Calu3 (cell line): ENCODE measurements at places on chromosomes 2 and 18.

DNA sequence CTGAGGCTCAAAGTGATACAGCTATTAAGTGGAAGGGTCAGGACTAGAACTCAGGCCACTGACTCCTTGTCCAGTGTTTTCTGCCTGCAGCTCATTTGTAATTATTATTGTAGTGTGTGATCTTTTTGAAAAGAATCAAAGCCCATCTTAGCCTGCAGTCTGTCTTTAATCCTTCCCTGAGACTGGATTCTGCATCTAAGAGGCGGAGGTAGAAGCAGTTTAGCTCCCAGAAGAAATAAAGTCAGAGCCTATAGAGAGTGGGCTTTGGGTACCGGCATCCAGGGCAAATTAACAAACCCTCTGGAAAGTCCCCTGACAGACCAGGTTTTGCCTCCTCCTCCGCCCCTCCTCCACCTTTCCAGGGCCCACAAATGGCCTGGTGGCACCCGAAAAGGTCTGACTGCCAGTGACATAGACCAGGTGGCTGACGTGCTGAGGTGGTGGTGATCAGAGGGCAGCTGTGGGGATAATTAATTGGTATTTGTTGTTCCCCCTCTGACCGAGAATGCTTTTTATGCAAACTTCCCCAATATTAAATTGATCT is 2.2 kb upstream of the RAX start:
- DNase-seq, result no peak

GRCh38 chr2:233021771-233022170 is 8.7 kb upstream of the NGEF start:
- peak; percentile 22 for DNase-seq

GRCh38 chr2:7089898-7090510 is 172.8 kb downstream of the RNF144A start:
- DNase-seq, result no peak

DNA sequence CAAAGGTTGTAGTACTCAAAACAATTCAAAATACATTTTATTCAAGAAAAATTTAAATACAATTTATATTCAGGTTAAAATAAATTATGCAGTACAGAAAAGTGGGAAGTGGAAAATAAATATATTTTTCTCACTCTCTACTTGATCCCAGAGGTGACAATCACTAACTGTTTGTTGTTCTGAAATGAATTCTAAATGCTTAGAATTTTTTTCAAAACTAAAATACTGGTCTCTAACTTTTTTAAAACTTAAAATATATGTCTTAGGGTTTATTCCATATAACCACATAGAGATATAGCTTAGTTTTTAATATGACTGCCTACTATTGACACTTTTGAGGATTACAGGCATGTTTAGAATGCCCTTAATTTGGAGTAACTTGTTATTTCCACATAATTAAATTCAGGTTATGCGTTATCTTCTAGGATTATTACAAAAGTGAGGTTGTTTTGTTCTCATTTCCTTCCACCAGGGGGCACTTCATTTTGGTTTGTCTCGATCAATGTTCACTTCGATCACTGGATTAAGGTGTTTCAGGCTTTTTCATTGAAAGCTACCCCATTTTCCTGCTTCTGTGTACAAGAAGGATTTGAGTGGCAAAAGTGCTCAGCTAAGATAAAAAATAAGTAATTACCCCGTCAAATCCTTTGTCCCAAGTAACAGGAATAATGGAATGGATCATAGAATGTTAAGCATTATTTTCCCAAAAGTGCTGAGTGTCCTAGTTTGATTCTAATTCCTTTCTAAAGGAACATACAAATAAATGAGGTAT is 27.1 kb upstream of the TFPI start:
- DNase-seq, result peak; percentile 58

GRCh38 chr2:183866666-183867065 is 731.7 kb upstream of the ZNF804A start:
- DNase-seq, result no peak

DNA sequence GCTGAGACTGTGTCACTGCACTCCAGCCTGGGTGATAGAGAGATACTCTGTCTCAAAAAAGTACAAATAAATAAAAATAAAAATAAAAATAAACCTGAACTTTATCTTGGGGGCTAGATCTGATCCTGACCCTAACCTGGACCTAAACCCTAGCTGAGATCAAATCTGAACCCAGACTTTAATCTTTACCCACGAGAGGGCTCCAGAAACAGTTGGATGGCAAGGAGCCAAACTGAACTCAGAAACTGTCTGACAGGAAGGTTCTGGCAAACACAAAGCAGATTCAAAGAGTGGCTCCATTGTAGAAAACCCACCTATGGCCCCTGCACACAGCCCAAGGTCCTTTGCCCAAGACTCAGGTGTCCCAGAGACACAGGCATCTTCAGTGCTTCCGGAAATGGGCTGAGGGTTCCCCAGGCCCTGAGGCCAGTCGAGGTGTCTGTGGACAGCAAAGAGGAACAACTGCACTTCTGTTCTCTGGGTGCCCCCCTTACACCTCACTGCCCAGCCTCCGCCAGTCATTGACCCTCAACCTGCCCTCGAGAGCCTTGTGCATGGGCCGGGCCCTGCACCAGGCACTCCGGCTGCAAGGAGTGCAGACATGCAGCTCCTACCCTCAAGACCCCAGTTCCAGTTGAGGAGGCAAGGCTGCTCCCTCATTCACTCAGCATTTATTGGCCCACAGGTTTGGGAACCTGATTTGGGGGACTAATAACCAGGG is 95.2 kb downstream of the TFCP2L1 start:
- DNase-seq, result no peak
